ENCODE measurements at places on chromosomes 2 and 18.

DNA sequence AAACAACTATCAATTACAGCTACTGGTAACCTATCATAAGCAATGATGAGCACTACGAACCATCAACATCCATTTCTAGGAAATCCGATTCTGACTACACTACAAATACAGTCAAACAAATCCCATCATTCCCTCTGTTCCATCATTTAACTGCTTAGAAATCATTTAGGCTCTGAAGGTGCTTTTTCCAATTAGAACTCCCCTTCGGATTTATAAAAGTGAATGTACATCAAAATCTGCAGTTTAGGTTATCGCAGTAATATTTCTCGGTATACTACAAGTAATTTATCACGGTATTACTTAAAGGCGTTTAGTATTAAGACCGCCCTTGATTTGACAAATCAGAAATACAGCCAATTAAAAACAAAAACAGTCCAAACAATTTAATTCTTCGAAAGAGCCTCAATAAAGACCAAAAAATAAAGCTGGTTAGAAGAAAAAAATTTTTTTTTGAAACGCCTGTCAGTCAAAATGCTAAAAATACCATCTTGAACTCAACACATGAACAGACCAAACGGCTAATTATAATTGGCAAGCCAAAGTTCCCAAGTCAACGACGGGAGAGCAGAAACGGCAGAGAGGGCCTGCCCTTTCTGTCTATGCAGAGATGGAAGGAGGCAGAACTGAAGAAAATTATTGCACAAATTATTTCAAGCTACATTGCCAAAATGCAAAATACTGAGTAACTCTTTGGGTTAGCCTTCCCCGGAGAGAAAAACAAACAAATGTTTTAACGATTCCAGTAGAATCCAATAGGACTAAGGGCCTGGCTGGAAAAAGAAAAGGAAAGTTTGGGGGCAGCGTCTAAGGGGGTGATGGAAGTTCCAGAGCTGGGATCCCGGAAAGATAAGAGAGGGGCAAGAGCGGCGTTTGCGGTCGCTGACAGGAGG, 1.2 kb downstream of the VPS54 start:
- peak; percentile 34 for DNase-seq

GRCh38 chr2:96159084-96159830, 14.0 kb upstream of the DUSP2 start:
- no peak for DNase-seq

DNA sequence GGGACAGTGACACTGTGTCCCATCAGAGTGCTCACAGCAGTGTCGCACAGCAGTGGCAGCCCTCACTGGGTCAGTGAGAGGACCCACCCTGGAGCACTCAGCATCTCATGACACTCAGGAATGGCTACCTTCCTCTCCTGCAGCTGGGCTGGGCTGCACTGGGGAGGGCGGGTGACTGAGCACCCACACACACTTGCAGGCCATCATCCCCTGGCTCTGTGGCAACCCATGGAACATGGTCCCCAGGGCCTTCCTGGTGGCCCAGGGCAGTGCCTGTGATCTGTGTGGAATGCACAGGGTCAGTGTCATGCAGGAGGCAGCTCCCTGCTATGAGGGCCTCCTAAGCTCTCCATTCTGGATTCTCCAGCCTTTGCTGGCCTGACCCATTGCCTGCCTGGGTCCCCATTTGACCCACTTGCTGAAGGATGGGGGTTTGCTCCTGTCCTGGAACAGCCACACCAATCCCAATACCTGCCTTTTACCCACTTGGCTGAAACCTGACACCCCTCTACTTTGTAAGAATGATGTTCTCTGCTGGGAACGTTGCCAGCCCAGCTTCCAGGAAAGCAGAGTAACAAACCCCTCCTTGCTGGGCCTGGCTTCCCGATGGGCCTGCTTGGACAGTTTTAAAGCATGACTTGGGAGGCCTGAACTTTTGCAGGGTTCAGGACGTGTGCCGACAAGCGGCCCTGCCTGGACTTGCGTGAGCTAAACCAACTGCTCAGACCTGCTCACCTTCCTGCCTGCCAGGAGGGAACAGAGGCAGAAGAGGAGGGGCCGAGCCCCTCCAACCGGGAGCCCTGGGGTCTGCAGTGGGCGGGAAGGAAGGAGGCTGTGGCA, 13.7 kb downstream of the HS6ST1 start:
- DNase-seq: no peak

GRCh38 chr2:172052000-172052983, 33.0 kb upstream of the DLX1 start:
- DNase-seq: no peak

GRCh38 chr2:20330192-20330591, 20.5 kb downstream of the PUM2 start:
- DNase-seq: no peak

GRCh38 chr2:215755641-215756345, 257.6 kb downstream of the MREG start:
- peak; percentile 42 for DNase-seq

DNA sequence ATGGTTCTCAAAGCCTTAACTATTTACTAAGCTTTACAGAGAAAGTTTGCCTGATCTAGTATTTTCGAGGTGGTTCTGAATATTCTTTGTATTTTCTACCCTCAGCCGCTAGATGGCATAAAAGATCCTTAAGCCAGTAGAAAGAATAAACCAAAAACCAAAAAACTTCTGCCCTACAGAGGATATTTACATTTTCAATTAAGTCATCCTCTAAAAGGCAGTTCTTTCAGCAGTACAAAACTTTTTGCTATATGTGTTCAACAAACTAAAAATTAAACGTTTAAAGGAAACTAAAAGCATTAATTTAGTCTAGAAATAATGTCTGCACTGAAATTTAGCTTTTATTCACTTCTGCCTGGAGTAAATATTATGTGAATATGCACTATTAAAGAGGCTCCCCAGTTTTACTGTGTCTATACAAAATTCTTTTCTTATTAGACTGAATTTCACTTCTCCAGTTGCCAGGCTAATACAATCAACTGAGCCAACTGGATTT, 297.5 kb downstream of the PIEZO2 start:
- DNase-seq: peak; percentile 81

DNA sequence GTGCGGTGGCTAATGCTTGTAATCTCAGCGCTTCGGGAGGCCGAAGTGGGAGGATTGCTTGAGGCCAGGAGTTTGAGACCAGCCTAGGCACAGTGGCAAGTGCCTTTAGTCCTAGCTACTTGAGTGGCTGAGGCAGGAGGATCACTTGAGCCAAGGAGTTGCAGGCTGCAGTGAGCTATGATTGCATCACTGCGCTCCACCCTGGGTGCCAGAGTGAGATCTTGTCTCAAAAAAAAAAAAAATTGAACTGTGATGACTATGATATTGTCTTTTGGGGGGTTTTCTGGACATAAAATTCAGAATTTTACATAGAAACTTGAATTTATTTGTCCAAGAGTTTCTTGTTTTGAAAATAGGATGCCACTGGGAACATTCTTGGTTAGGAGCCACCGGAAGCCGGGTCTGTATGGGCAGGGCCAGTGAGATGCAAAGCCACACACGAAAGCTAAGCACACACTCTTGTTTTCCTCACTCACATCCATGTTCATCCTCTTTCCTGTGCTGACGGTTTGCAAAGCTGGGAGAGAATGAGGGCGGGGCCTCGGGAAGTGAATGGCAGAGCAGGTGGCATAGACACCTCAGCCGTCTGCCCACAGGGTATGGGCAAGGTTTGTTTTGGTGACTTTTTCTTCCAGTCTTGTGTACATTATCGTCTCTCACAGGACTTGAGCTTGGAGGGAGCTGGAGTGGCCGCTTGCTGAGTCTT, 12.6 kb downstream of the AGAP1 start:
- DNase-seq: no peak

DNA sequence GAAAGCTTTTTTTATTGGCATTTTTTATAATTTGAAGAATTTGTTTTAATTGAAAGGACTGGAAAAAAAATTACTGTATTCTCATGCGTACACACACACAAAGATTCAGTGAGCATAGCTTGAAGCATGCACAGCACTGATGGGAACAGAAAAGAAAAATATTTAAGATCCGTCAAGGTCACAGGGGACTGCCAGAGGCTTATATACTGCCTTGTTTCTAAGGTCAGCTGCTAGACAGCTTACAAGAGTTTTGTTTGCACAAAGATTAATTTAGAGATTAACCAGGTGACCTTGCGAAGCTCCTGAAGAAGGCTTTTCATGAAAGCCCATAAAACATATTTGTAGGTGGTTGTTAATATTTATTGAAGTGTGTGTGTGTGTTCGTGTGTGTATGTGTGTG, 396.3 kb downstream of the TRIB2 start:
- DNase-seq: no peak

DNA sequence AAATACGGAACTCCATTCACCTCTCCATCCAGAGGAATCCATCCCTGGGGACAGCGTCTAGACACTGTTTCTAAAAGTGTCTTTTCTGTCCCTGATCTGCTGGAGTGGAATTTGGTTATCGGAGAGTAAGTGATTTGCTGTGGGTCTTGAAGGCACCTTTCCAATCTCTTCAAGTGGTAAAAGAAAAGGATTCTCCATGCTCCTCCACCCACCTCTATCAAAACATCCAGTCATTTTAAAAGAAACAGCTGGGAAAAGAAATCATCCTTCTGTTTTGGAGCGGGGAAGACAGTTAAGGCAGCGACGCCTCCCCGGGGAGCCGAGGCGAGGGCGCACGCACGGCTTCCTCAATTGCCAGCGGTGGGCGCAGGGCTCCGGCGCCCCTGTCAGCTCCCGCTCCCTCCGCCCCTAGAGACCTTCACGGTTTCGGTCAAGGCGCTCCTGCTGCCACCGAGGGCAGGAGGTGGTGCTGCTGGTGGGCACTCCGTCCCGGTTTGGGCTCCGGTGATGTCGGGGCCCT, 547 bp downstream of the SLC35F5 start:
- DNase-seq: peak; percentile 56

- DNase-seq: no peak
Measured at GRCh38 chr18:62201870-62202269, 14.8 kb downstream of the RELCH start.

- peak; percentile 66 for DNase-seq
Measured at GRCh38 chr2:64202206-64202845, 58.1 kb upstream of the PELI1 start.

DNA sequence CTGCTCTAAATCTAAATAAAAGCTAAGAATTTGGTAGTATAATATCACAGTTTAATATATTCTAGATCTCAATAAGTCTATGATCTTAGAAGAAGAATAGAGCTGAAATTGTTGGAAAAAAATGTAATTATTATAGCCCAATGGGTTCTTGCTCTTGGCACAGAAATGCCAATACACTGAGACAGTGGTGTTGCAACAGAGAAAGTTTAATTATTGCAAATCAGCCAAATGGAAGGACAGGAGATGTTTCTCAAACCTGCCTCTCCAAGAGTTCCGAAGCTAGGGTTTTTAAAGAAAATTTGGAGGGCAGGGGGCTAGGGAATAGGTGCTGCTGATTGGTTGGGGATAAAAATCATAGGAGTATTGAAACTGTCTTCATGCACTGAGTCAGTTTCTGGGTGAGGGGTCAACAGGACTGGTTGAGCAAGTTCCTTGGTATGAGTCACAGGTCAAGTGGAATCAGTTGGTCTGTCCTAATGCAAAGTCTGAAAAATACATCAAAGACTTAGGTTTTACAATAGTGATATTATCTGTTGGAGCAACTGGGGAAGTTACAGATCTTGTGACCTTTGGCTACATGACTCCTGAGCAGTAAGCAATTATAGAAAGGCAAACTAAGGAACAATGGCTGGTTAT, 228.6 kb downstream of the CD226 start:
- no peak for DNase-seq

GRCh38 chr2:24907116-24907515, 12.9 kb downstream of the ADCY3 start:
- DNase-seq: peak; percentile 75

GRCh38 chr18:37710726-37711125, 145.1 kb upstream of the CELF4 start:
- DNase-seq: no peak

DNA sequence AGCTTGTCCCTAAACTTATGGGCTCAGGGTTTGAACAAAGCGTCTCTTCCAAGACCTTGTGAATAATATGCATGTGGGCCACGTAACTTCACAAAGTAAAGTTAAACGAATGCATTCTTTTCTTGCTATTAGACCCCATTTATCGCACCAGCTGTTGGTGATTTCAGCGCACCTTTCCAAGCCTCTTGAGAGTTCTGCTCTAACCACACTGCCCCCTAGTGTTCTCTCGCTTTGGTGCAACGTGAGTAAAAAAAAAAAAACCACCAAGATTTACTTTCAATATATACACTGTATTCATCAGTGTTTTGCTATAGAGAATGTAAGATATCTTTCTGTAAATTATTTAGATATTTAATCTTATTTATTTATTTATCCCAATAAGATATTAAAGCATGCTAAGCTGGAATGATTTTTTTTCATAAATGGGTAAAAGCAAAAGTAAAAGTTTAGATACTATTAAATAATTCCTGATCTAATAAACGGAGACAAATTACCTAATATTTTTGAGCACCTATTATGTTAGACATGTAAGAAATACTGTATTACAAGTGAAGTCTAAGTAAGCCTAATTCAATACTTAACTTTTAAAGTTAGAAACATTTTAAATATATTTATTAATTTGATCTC, 459.5 kb downstream of the DLGAP1 start:
- peak; percentile 84 for DNase-seq

GRCh38 chr2:6914828-6915227, 2.4 kb upstream of the RNF144A start:
- peak; percentile 61 for DNase-seq

GRCh38 chr2:219851169-219851568, 223.7 kb downstream of the SLC4A3 start:
- DNase-seq: no peak

DNA sequence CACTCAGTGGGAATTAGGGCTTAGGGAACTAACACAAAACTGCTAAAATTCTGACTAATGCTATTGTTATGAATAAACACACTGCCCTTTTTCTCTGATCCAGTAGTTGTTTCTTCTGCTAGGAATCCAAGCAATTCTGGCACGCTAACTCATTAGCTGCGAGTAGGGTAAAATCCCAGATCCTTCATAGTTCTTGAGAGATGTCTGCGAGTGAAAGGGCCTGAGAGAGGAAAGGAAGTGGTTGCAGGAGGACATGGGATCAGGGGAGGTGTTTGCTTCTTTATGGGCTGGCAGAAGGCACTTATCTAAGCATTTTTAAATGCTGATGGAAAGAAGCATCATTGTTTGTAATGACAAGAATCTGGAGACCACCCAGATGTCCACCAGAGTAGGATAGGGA, 9.4 kb downstream of the MAP3K19 start:
- no peak for DNase-seq

DNA sequence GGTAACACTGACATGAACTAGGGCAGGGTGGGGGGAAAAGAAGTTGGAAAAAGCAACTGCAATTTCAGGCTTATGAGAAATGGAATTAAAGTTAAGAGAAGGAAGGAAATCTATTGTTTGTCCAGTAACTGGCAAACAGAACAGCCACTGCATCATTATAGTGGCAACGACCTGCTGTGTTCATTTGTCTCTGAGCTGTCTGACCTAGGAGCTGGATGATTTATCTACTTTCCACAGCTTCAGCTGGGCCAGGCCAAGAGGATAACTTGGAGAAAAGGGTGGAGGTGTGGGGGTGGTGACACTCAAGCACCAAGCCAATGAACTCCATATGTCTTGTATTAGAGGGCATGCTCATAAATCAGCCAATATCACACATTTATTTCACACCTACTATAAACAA, 291.5 kb upstream of the KLHL29 start:
- no peak for DNase-seq

GRCh38 chr2:162574615-162575452, 230.9 kb downstream of the GCA start:
- DNase-seq: no peak
